ENCODE measurements at places on chromosomes 3 and 15.
A peak's percentile ranks its signal among the peaks of the same experiment; 100 is the strongest.

DNA sequence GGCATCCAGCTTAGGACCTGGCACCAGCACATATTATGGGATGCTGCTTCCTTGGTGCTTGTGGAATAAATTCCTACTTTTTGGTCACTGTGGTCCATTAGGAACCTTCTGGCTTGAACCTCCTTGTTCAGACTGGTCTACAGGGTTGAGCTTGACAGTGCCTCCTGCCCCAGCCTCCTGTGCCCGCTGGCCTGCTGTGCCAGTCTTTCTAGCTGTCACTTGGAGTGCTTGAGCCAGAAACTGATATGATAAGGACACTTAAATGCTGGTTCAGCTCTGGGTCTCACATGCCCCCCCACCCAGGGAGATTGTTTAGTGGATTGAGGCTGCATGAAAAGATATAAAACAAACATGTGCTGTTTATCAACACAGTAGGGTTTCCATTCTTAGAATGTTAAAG is 147.8 kb downstream of the SLCO3A1 start:
- DNase-seq: no peak

DNA sequence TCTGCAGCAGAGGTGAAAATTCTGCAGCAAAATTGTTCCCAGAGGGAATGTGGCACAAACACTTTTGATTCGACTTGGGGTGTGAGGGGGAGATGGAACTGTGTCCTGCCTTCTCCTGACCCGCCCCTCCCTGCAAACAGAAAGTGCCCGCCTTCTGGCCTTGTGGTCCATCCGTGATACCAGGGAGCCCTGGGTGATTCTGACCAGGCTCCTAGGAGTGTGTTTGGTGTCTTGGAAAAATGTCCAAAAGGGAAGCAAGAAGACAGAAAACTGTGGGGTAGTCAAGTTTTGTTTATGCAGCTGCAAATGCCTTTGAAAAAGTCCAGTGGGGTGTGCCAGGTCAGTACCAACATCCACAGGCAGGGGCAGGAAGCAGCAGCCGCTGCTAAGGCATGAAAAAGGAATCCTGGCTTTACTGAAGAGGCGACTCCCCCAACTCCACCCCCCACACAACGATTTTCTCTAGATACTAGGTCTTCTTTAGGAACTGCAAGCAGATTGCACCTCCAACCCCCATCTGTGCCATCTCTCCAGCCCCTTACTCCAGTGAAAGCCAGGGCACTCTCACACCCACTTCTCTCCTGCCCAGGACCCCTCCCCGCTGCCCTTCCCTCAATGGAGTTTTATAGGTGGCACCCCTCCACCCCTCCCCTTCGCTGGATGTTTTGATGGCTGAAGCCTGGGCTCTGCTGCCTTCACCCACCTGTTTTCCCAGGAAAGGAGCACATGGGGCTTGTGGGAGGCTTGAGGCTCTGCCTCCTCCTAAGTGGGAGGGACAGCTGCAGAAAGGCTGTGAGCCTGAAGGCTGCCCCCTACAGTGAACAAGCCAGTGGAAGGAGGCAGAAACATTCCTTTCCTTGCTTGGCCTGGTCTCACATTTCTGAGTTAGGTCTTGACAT is 82.4 kb upstream of the HERC1 start:
- DNase-seq: no peak

GRCh38 chr3:124409650-124410275 is 320.5 kb upstream of the UMPS start:
- DNase-seq: no peak

DNA sequence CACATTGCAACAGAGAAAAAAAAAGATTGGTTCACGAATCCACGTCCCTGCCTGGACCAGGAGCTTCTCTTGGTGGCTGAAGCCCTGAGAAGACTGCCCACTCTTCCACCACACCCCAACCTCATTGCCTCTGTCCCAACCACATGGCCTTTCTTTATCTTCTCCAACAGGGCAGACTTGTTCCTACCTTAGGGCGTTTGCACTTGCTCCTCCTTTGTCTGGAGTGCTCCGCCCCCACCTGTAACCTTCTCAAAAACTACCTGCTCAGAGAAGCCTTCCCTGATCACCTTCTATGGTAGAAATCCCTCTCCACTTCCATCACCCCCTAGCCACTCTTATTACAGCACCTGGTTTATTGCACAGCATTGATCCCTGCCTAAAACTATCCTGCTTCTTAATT is 64.7 kb downstream of the ITGA11 start:
- no peak for DNase-seq

- no peak for DNase-seq
Observed at GRCh38 chr15:64444836-64445235, 15.5 kb upstream of the ZNF609 start.

- no peak for DNase-seq
Observed at GRCh38 chr3:186241910-186242821, 119.9 kb downstream of the DGKG start.

- no peak for DNase-seq
Observed at GRCh38 chr15:85547386-85547785, 167.0 kb downstream of the AKAP13 start.

DNA sequence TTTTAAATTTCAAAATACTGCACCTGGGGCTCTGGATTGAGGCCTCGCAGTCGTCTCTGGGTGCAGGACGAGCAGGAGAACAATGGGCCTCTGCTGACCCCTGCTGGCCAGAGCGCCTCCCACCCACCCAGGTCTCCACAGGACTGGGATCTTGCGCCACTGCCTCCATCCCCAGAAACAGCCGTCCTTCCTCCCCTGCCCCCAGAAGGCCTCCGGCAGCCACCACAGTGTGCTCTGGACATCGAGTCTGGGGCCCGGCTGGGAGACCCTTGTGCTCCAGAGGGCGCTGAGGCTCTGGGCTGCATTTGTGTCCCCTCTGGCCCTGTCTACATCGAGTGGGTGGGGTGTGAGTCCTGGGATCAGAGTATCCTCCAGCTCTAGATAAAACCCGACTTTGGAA is 6.7 kb upstream of the ACSBG1 start:
- DNase-seq: peak; percentile 58

- no peak for DNase-seq
Observed at GRCh38 chr3:124246949-124247348, 255.0 kb upstream of the ROPN1 start.

GRCh38 chr3:147903026-147903425 is 493.9 kb downstream of the ZIC1 start:
- DNase-seq: no peak

DNA sequence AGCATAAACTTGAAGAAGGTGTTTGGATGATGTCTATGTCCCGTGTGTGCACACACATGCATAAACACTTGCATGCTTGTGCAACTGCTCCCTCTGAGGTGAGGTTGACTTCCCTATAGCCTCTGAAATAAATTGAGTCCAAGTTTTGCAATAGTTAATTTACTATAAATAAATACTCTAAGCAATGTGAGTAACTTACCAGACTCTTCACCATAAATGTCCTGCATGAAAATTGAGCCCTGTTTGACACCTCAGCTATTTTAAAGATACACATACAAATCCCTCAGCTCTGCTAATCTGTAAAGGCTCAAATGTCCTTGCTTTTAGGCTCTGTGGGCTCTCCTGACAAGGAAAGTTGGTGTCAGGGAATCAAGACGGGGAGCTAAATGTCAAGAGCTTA is 37.1 kb downstream of the GJD2 start:
- DNase-seq: no peak

DNA sequence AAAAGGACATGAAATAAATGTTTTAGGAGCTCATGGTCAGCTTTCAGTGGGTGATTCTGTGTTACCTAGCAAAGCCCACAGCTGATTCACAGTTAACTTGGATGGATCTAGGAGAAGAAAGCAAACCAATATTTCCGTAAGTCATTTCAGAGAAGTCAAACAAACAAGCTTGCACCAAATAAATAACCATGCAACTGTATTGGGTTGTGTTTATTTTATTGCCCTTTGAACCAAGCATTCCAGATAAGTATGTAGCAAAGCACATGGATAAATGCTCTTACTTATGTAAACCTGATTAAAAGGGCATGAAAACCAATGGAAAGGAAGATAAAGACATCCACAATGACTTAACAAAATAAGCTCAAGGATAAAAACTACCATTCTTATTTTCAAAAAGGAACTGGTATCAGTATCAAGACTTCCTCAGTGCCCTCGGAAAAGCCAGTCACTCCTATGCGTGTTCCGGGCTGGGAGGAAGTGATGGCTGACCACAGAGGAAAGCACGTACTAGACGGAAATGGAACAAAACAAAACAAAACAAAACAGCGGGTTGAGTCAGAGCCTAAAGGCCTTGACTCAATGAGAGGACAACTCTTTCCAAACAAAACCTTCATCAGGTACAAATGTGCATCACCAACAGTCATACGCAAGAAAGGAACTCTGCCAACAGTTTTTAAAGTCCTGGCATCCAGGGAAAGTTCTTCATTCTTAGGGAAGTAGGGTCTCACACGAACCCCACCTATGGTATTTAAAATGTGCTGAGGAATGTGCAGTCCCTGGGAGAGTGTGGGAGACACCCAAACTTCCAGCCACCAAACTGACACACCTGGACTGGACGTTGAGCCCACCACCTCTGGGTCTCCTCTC is 103.3 kb downstream of the SNRK start:
- peak; percentile 40 for DNase-seq

GRCh38 chr3:8900869-8901268 is 62.4 kb downstream of the RAD18 start:
- no peak for DNase-seq

- DNase-seq: no peak
Observed at GRCh38 chr3:79751703-79752102, 16.1 kb downstream of the ROBO1 start.

DNA sequence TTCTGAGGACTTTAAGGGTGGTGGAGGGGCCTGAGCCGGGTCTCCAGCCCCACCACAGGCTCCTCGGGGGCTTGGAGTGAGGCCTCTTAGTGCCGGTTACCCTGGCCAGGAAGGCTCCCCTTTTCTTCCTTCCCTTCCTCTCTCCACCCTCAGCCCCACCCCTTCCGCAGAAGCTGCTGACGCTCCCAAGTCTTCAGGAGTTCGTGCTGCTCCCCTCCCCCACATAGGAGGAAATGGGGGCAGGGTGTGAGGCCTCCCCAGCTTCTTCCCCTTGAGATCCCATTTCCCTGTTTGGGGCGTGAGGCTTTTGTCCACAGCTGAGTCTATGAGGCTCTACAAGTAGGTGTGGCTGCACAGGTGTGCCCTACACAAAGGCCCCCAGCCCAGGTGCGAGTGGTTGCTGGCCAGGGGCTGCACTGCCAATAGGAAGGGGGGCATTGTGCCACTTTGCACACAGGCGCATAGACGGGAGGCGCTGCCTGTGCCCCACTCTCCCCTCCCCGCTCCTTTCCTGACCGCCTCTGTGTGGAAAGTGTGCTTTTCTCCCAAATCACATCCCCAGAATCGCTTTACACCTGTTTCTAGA is 915 bp upstream of the CALML4 start:
- DNase-seq: no peak

- no peak for DNase-seq
Observed at GRCh38 chr3:16936233-16936632, 51.5 kb downstream of the PLCL2 start.

DNA sequence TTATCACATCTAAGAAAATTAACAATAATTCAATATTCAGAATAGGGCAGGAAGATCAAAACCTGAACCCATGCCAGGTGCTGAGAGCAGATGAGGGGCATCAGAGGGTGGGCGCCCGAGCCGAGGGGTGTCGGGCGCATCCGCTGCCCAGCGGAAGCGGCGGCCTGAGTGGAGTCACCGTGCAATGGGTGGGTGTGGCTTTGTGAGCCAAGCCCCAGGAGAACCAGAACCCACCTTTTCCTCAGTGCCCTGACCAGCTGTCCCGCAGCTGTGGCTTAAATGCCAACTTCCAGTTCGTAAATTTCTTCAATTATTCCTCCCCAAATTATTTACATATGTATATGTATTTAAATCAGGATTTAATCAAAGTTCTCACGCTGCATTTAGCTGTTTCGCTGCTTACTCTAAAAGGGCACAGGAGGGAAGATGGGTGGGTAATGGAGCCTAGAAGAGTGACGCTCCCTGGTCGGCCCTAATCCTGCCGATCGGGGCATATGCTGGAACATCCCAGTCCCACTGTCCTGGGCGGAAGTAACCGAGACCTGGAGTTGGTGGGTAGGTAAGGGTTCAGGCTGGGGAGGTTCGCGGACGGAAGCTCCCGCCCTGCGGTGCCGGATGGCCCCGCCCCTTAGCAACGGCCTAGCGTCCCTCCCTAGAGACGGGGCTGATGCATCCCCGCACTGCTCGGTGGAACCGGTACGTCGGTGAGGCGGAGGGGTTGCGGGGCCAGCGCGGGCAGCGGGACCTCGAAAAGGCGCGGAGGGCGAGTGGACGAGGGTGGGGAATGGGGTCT is 1.3 kb downstream of the DNAH1 start:
- DNase-seq: no peak

GRCh38 chr15:69523010-69524001 is 70.7 kb downstream of the RPLP1 start:
- DNase-seq: peak; percentile 51

DNA sequence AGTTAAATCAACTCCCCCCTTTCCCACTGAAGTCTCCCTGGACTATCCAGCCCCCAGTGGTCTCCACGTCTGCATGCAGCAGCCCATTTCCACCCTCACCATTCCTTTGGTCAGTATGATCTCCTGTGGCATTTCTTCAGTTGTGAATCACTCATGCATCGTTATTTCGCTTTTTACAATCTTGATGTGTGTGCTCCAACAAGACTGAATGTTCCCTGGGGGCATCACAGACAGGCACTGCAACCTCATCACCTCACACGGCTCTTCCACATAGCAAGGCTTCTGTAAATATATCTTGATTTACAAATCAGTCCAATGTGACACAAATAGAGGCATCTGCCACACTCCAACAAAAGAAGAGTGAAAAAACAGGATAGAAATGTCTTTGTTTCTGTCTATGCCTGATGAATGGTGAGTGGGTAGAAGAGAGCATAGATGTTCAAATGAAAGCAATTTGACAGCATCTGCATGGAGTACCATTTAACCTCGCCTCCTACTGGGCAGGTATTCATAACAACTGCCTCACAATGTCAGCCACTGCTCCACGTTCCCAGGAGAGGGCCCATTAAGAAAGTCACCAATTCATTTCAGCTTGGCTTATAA is 5.2 kb downstream of the HEG1 start:
- no peak for DNase-seq

DNA sequence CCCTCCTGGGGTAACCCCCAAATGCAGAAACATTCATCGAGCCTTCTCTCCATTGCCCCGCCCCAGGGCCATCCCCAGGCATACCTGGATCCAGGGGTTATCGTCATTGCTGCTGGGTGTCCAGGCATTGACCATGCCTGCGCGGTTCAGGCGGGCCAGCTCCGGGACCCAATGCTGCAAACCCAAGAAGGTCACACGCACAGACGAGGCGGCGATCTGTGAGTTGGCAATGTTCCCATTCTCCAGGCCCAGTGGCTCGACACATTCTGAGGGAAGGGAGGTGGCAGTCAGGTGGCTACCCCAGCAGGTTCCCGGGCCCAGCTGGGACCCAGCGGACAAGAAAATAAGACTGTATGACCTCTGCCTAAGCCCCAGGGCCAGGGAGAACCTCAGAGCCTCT is 6.1 kb downstream of the MFGE8 start:
- no peak for DNase-seq

- DNase-seq: no peak
Observed at GRCh38 chr3:197749315-197749600, 425 bp upstream of the FYTTD1 start.
